NCI-H774 (cell line): ENCODE measurements at places on chromosomes 5 and 9.

DNA sequence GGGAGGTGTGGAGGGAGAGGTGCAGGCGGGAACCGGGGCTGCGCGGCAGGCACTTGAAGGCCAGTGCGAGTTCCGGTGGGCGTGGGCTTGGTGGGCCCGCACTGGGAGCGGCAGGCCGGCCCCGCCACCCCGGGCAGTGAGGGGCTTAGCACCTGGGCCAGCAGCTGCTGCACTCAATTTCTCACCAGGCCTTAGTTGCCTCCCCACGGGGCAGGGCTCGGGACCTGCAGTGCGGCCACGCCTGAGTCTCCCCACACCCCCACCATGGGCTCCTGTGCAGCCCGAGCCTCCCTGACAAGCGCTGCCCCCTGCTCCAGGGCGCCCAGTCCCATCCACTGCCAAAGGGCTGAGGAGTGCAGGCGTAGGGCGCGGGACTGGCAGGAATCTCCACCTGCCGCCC lies 284.5 kb downstream of the DEPDC1B start:
- DNase-seq, result no peak

- no peak for DNase-seq
These were observed 155.6 kb downstream of the PARP8 start for GRCh38 chr5:50822046-50822445.

- DNase-seq, result no peak
These were observed 47.6 kb downstream of the DCP2 start for GRCh38 chr5:113024076-113024697.

- DNase-seq, result no peak
These were observed 53.9 kb upstream of the AFAP1L1 start for GRCh38 chr5:149217803-149218155.

- DNase-seq, result no peak
These were observed 159.1 kb downstream of the CCDC171 start for GRCh38 chr9:15711931-15712330.

GRCh38 chr9:83219154-83219923 lies 156.4 kb upstream of the RASEF start:
- peak; percentile 80 for DNase-seq

DNA sequence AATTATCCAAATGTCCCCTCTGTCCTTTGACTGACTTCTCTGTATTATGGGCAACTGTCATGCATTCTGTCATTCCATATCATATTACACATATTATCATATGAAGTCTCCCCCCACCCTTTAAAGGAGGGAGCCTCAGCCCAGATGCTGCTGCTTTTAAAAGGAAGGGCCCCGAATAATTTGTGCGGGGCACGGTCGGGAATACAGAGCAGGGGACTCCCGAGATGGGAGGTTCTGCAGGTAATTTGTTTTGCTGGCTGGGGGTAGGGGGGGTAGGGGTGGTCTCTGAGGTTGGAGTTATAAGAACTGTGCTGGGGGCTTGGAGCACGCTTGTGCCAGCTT lies 10.1 kb upstream of the LHX2 start:
- DNase-seq, result no peak

- no peak for DNase-seq
These were observed 73.8 kb upstream of the PCA3 start for GRCh38 chr9:76690246-76690972.
